Kidney tubule cell (primary cell): ENCODE measurements at places on chromosomes 7 and 10.

- DNase-seq: no peak
These were observed 53.0 kb upstream of the PDGFA start for GRCh38 chr7:572416-573268.

DNA sequence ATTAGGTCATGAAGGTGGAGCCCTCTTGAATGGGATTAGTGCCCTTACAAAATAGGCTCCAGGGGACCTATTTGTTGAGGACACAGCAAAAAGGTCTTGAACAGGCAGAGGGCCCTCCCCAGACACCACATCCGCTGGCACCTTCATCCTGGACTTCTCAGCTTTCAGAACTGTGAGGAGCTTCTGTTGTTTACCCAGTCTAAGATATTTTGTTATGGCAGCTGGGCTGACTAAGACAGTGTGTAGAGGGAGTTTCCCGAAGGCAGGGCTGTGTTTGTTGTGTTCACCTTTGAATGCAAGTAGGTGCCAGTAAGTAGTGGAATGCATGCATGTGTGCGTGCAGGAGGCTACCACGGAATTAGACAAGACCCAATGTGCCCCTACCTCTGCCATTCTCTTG lies 106.7 kb downstream of the PTPRE start:
- DNase-seq: peak; percentile 3

DNA sequence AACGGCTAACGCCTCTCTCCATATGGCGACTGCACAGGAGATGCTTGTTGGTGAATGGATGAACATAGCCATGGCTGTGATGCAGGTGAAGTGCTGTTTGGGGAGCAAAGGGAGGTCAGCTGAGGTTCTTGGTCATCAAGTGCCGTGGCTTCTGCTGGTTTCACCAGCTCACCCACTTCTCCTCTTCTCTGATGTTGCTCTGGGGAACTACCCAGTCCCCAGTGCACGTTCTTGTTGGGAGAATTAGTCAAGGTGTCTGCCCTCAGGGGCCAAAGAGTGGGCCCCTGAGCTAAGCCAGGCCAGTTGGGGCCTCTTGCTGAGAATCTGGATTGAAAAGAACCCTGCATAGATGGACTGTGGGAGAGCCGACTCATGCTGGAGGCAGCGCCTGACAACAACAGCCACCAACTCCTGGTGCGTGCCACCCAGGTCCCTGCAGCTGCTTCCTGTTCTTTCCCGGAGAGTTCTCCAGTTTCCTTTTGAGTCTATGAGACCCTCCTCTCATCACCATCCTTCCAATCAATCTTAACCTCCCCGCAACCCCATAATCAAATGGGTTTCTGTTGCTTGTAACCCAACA lies 3.0 kb downstream of the BTBD16 start:
- no peak for DNase-seq

GRCh38 chr10:53003094-53003493 lies 230.5 kb upstream of the MBL2 start:
- peak; percentile 21 for DNase-seq
